HTR-8/SVneo (cell line): ENCODE measurements at places on chromosomes 13 and 19.

DNA sequence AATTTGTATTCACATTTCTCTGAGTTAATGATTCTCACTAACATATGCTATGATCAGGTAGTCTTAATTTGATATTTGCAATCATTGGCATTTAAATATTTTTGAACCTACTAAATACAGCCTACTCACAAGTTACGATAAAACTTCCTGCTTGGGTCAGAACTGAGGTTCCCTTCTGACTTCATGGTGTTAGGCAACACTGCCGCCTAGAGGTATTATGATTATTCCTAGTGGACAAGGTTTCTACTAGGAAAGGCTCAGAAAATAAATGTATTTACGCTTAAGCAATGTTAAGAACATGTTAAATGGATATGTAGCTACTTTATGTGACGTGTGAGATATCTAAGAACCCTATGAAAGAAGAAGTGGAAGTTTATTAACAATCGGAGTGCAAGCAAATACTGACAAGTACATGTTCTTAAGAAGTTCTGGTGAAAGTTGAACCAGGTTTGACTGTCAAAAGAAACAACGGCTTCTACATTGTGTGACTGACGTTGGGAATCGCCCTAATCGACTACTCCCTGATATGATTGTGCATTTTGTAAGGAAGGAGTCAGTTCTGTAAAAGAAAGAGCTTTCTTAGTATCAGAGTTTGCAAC is 1395.8 kb downstream of the SLITRK5 start:
- DNase-seq = peak; percentile 3

DNA sequence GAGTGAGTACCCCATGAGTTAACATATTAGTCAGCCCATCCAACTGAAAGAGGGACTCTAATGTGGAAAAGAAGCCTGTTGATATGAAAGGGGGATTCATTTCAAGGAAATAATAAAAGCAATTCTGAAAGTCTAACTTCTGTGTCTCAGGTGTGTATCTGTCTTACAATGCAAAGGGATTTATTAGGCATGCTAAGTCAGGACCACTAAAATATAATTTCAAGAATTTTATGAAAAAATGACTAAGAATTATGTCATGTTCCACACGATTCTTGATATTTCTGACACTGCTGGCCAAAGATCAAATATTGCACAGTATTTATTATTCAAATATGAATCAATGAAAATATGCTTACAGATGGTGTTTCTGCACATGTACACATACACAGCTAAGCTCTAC is 130.8 kb downstream of the KLF12 start:
- no peak for DNase-seq

GRCh38 chr19:49499030-49499670 is 2.9 kb downstream of the RPS11 start:
- DNase-seq = no peak

GRCh38 chr13:33194820-33195692 is 90.5 kb downstream of the STARD13 start:
- no peak for DNase-seq

DNA sequence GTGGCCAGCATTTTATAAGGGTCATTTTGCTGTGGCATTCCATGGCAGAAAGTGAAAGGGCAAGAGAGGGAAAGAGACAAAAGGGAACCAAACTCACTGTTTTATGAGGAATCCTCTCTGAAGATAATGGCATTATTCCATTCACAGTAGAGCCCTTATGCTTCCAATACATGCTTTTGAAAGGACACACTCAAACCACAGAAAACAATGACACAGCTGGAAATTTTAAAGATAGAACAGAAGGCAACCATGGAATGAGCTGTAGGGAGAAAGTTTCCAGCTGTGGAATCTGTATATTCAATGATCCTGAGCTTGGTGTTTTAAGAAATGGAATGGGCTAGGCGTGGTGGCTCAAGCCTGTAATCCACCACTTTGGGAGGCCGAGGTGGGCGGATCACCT is 677.4 kb downstream of the SLITRK1 start:
- DNase-seq = no peak

DNA sequence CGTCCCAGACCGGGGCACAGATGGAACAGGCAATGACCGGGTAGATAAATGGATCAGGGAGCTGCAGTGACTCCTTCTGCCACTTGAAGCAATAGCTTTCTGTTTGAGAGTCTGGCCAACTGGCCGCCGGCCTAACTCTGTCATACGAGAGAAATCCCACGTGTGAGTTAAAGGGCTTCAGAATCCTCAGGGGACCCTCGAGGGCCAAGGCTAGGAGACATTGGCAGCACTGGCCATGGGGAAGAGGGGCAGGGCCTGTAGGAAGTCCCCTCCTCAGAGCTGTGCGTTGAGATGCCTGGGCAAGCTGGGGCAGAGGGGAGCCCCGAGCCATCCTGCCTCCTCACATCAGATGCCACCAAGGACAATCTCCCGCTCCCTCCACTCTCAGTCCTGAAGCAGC is 51.6 kb downstream of the KLF2 start:
- DNase-seq = no peak
